ENCODE measurements at places on chromosomes 13 and 19. TPM values are rescaled to one million over a fixed set of nuclear protein-coding genes. Genes with fewer than 3 reads are reported as not detected.
A peak's percentile ranks its signal among the peaks of the same experiment; 100 is the strongest.

GRCh38 chr13:53405616-53406015 lies 377.0 kb downstream of the OLFM4 start:
- no peak for DNase-seq

DNA sequence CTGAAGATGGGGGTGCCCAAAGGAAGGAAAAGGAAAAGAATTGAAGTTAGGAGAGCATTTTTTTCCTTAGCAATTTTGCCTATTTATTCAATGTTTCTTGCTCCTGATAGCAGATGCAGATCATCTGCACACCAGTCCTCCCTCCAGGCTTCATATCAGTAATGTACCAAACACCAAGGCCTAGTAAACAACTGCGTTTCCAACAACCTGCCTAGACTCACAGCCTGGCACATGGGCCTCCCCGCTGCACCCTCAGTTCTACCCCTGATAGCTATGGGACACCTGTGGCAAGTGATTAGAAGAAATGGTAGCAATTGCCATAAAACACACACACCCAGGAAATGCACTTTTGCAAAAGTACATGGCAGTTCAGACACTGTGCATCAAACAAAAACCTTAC lies 30.4 kb upstream of the HMGB1 start:
- no peak for DNase-seq

DNA sequence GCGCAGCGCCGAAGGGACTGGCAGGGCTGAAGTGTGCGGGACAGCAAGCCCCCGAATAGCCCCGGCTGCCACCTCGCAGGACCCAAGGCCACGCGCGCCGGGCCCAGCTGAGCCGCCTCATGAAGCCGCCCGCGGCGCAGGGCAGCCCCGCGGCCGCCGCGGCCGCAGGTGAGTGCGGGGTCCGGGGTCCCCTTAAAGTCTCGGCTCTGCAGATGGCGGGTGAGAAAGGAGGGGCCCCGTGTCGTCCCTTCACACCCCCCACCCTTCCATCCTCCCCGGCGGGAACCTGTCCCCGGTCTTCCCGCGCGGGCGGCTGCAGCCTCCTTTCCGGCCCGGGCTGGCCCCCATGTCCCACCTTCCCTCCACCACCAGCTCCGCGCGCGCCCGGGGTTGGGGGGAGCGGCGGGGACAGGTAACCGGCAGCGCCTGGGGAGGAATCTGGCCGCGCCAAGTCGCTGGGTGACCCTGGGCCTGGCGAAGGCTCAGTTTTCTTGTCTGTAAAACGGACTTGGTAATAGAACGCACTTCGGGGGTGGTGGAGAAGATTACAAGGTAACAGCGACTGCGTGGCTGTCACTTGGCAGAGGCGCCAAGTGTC lies 338 bp downstream of the RGCC start:
- DNase-seq, result no peak

DNA sequence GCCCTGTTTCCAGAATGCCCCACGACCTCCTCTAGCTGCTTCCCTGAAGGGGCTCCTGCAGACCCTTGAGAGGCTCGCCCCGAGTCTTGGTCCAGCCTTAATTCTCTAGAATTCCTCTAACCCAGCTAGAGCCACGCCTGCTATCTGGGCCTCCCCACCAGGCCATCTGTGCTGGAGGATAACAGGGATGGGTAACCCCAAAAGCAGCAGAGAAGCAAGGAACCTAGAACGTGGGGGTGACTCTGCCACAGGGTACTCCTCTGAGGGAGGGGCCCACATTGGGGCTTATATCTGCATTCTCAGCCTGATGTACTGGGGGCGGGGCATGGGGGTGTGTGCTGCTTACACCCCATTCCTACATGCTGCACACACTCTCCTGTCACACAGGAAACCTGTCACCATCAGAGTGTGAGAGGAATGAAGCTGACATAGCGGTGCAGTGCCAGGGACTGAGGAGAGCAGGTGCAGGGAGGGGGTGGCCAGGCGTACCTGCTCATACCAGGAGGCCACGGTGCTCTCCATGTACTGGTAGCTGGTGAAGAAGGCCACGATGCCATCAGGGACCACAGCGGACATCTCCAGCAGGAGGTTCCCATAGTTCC lies 13.8 kb downstream of the KLC3 start:
- DNase-seq, result no peak

DNA sequence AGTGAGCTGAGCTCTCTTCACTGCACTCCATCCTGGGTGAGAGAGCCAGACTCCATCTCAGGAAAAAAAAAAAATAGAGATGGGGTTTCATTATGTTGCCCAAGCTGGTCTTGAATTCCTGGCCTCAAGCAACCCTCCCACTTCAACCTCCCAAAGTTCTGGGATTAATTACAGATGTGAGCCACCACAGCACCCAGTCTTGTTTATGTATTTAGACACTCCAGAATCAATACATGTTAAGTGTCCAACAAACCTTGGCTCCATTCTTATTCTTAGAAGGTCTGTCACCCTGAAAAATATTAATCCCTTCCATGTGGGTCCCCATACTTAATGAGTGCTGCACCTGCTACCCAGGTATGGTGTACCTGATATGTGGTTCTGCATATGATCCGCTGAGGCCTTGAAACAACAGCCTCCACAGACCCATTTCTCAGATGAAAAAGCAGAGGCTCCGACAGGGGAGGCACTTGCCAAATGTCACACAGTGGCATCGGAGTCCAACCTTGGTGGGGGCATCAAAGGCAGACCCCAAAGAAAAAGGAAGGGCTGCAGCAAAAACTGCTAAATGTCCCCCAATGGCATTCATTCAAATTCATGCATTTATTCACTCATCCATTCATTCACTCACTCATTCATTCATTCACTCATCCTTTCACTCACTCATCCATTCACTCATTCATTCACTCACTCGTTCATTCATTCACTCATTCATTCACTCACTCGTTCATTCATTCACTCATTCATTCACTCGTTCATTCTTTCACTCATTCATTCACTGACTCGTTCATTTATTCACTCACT lies 16.7 kb downstream of the TICAM1 start:
- DNase-seq, result no peak

GRCh38 chr19:56689198-56689597 lies 17.6 kb upstream of the ZNF835 start:
- no peak for DNase-seq

GRCh38 chr19:32767951-32768679 lies 48.5 kb downstream of the TDRD12 start:
- no peak for DNase-seq

DNA sequence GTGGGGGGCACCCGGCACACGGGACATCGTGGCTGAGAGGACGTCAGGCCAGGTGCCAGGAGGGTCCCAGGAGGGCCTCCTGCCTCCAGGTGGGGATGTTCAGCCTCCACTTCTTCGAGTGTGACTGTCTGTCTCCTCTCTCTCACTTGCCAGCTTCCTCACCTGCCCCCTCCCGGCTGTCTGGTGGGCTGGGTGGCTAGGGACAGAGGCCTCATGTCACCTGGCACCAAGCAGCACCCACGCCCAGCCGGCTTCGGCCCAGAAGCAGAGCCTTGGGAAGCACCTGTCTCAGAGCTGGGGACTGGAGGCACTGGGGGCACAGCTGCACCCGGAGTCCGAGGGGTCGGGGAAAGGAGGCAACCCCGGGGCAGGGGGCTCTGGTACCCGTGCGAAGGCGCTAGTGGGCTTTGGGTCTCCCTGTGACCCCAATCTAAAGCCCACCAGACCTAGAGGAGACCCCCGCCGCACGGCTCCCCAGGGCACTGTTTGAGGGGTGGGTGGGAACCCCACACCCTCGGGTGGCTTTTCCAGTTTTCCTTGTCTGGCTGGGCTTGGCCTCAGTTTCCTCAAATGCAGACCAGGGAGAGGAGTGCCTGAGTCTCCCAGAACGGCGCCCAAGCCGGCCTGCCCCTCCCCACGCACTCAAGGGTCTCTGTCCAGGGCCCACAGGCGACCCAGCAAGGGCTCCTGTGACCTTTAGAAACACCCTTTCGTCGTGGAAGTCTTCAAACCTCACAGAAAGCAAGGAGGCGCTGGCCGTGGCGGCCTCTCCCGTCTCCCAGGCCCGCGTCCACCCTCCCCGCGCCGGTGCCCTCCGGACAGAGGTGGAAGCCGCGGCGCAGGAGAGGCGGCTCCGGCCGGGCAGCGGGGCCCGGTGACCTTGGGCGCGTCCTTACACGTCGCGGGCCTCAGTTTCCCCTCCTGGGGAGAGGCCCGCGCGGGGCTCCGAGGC lies 664 bp upstream of the HCN2 start:
- no peak for DNase-seq

DNA sequence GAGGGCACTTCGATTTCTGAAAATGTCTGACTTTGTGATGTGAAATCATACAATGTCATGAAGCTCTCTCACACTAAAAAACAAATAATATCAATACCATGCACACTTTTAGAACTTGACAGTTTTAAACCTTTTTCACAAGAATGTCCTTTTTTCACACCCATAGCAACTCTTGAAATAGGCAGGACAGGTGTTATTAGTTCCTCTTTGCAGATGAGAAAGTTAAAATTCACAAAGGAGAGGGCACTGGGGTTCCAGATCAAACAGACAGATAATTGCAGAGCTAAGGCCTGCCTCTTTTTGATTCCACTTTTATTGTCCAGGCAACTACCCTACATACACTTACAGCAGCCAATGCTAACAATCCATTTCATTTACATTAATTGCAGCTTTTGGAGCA lies 142.8 kb downstream of the KLF12 start:
- DNase-seq, result no peak

DNA sequence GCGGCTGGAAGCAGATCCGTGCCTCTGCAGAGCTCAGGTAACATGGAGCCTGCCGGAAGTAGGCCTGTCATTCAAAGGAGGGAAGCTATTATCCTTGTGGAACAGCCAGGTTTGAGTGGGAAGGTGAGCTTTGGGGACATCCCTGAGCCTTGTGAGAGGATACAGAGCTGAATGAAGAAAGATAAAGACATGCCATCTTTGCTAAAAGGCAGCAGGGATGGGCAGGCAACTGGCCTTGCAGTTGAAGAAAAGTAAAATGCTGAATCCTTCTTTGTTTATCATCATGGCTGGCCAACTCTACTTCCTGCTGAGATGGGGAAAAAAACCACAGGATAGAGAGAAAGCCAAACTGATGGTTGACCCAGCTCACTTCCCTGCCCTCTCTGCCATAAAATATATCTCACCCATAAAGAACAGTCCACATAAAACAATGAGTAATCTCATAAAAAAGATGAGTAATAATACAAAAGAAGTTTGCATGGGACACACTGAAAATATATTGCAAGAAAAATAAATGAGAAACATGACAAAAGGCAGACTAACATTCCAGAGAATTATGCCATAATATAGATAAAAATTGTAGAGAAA lies 226.3 kb downstream of the DLEU7 start:
- no peak for DNase-seq

DNA sequence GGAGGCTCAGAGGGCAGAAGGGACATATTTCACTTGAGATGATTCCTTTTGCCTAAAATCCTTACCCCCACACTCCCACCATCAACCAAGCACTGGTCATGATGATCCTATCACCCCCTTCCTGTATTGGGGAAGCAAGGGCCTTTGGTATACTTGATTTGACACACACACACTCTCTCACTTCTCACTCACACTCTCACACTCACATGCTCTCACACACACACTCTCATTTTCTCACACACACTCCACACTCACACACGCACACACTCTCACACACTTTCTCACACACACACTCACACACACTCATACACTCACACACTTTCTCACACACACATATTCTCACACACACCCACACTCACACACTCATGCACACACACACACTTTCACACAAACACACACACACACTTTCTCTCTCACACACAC lies 8.6 kb downstream of the RGCC start:
- no peak for DNase-seq

DNA sequence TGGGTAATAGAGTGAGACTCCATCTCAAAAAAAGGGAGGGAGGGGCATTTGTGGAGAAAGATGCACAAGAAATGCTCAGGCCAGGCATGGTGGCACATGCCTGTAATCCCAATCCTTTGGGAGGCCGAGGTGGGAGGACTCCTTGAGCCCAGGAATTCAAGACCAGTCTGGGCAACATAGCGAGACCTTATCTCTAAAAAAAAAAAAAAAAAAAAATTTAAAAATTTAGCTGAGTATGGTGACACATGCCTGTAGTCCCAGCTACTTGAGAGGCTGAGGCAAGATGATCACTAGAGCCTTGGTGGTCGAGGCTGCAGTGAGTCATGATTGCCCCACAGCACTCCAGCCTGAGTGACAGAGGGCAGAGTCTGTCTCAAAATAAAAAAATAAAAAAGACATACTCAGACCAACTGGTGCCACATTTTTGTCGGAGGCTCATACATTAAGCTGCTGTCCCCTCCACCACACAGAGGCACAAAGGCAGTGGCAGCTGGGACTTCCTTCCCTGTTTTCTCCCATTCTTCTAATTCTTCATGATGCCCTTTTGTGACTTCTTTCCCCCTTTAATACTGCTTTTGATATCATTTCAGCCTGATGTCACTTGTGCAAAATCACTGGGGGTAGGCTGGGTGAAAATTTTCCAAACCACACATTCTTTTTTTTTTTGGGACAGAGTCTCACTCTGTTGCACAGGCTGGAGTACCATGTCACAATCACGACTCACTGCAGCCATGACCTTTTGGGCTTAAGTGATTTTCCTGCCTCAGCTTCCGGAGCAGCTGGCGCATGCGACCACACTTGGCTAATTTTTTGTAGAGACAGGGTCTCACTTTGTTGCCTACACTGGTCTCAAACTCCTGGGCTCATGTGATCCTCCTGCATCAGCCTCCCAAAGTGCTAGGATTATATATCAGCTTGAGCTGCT lies 26.8 kb upstream of the CXCL17 start:
- no peak for DNase-seq

DNA sequence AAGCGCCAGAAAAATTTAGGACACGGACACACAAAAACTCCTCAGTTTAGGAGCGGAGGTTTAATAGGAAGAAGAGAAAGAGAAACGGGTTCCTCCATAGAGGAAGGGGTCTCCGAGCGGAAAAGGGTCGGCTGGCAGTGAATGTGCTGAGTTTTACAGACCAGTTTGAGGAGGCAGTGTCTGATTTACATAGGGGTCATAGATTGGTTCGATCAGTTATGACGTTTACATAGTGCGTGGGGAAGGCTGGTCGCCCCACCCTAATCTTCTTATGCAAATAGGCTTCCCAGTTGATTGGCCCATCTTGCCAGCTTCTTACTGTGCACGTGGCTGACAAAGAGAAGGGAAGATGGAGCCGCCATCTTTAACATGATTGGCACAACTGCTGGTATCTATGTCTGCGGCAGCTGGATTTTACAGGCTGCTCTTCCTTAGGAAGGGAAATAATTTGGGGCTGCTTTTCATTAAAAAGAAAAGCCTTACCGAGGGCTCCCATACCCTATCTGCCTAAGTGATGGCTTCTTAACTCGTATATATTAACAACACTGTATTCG lies 1.2 kb upstream of the ZNF225 start:
- no peak for DNase-seq

- DNase-seq, result peak; percentile 6
Observed at GRCh38 chr13:113192279-113192678, 16.2 kb downstream of the PCID2 start.

The CNFN gene
- not detected for total RNA-seq

The OR7C2 gene
- total RNA-seq, result not detected

The FXYD3 gene
- total RNA-seq, result not detected

The OR4F17 gene
- not detected for total RNA-seq

The URAD gene
- not detected for total RNA-seq

The FGF22 gene
- total RNA-seq, result 0.81 TPM

All from osteocyte (in vitro differentiated cells).